Endothelial cell (in vitro differentiated cells): ENCODE measurements at places on chromosomes 3 and 15. TPM values are rescaled to one million over a fixed set of nuclear protein-coding genes. Genes with fewer than 3 reads are reported as not detected.

DNA sequence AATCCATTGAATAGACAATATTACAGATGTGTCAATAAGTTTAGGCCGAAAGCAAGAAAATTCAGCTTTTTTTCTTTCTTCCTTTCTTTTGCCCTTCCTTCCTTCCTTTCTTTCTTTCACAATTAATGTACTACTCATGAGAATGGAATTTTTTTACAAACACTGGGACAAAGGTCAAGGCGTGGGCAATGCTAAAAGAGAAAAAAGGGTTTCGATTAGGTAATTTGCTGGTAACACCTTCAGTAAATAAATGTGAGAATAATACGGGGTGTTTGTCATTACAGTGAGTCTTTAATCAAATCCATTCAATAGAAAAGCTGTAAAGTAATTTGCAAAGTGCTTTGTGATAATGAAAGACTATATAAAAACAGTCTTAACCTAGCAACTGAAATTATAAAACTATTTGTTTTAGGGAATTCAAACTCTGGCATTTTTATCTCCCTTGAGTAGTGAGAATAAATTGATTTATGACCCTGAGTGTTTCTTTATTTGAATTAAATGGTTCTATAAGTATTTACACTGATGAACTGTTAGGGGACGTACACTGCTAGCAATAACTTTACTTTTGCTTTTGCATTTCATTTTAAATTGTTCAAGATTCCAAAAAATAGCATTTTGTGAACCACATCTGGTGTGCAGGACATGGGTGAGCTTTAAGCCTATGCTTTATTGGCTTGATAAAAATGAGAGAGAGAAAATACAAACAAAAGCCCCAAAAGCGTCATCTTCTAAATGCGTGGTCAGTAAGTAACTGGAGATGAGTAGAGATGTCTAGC is 104.2 kb upstream of the THRB start:
- peaks cover 8% of the 10 kb centered on the region for H3K4me1 ChIP-seq
- peaks cover 2% of the 10 kb centered on the region for H3K27me3 ChIP-seq
- H3K4me3 ChIP-seq: no peak overlapping the region
- peak overlapping the region; percentile 33 for H3K27ac ChIP-seq
- no peak for DNase-seq

DNA sequence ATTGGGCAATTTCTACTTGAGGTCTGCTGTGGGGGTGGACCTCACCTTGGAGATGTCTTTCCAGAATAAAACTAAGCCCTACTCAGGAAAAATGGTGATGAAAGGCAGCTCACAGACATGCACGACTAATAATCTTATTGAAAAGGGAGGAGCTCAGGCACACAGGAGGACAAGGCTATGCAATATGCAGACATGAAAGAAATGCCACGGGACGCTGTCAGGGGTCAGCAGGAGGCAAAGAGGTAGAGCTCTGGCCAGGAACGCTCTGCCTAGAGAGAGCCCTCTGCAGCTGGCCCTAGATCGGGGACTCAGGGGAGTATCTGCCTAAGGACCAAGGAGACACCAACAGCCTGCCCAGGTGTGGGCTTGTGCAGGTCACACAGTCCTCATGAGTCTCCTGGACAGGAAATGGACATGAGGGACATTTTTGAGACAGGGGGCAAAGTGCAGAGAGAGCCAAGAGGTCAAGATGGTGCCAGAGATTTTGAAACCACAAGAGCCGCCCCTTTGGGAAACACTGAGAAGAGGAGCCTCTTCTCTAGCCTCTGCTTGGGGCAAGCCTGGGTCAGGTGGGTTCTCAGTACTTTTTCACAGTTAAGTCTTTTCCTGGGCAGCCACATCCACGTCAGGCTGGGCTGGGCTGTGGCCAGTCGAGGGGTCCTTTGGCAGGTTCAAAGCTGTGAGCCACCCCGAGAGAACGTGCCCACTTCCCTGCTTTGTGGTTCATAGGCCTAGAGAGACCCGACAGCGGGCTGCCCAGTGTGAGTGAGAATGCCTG is 23.2 kb downstream of the EAF1 start:
- H3K4me3 ChIP-seq: no peak overlapping the region
- peaks cover 6% of the 10 kb centered on the region for H3K27me3 ChIP-seq
- H3K4me1 ChIP-seq: no peaks in the 10 kb centered on the region
- H3K27ac ChIP-seq: no peak overlapping the region
- H3K36me3 ChIP-seq: peaks cover 6% of the 10 kb centered on the region

DNA sequence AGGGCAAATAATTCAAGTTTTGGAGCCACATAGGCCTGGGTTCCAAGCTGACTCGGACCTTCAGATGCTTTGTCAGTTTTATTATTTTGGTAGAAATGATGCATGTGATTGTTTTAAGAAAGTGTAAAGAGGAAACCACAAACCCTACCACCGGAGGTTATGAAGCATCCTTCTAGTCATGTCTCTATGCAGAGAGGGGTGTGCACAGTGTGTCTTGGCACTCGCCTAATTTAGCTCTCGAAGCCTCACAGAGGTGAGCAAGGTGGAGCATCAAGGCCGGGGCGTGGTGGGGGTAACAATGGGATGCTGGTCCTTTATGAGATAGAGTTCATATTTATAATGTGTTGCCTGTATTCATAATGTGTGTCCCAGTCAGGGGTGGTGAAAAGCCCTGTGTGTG is 63.7 kb upstream of the SMAD6 start:
- H3K27me3 ChIP-seq: peaks cover 5% of the 10 kb centered on the region
- H3K27ac ChIP-seq: no peak overlapping the region
- H3K4me3 ChIP-seq: no peak overlapping the region
- no peak for DNase-seq

DNA sequence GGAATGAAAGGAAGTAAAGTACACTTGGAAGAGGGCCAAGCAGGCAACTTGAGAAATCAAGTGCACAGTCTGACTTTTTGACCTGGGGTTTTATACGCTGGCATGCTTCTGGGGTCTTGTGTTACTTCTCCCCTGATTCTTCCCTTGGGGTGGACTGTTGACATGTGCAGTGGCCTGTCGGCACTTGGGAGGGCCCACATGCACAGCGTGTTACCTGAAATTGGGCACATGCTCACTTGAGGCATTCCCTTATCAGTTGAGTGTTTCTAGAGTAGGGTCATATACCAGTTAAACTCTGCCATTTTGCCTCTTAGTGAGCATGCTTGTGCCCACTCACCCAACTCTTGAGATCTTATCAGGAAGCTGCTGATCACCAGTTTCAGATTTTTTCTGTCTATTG is 329.1 kb upstream of the SOX2 start:
- H3K4me3 ChIP-seq: no peak overlapping the region
- DNase-seq: no peak
- no peaks in the 10 kb centered on the region for H3K27me3 ChIP-seq
- no peak overlapping the region for H3K27ac ChIP-seq
- H3K4me1 ChIP-seq: peaks cover 2% of the 10 kb centered on the region

Gene KCNAB1
- not detected for total RNA-seq

DNA sequence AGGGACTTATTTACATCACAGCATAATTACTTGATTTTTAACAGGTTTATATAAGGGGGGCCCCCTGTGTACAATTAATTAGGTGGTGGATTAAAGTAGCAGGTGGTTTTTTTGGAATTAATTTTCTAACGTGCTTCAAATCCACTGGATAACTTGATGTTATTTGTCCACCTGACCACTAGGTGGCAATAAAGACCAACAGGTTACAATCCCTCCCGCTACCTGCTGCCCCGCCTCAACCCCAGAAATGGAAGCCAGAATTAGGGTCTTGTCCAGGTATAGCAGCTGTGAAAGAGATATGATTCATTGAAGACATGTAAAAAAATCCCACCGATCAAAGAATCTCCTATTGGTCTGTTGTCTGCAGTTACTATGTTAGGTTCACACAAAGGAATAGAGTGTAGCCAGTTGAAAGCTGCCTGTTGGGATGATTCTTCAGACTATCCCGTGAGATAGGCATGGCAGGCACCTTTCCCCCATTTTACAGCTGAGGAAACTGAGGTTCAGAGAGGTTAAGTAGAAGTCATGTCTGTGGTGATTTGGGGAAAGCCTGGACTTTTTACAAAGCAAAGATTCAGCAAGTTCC is 44.0 kb downstream of the MFSD1 start:
- H3K4me1 ChIP-seq: peaks cover 9% of the 10 kb centered on the region
- no peak overlapping the region for H3K27ac ChIP-seq
- no peaks in the 10 kb centered on the region for H3K36me3 ChIP-seq

GRCh38 chr15:83474578-83474977 is 27.4 kb downstream of the SH3GL3 start:
- H3K27me3 ChIP-seq: no peaks in the 10 kb centered on the region
- no peaks in the 10 kb centered on the region for H3K36me3 ChIP-seq
- no peak for DNase-seq
- peak overlapping the region; percentile 38 for H3K27ac ChIP-seq
- H3K4me1 ChIP-seq: peaks cover 3% of the 10 kb centered on the region

- H3K4me3 ChIP-seq: no peak overlapping the region
- no peak overlapping the region for H3K27ac ChIP-seq
- peaks cover 2% of the 10 kb centered on the region for H3K27me3 ChIP-seq
- DNase-seq: no peak
- H3K36me3 ChIP-seq: peaks cover 12% of the 10 kb centered on the region
Measured at GRCh38 chr3:13927295-13927694, 47.4 kb upstream of the WNT7A start.

GRCh38 chr3:150503402-150504099 is 42.7 kb downstream of the SERP1 start:
- H3K4me1 ChIP-seq: no peaks in the 10 kb centered on the region
- H3K27me3 ChIP-seq: peaks cover 6% of the 10 kb centered on the region
- no peak for DNase-seq
- H3K36me3 ChIP-seq: peaks cover 8% of the 10 kb centered on the region

GRCh38 chr15:62770111-62770660 is 272.4 kb upstream of the TPM1 start:
- no peaks in the 10 kb centered on the region for H3K4me1 ChIP-seq
- H3K27ac ChIP-seq: no peak overlapping the region
- no peaks in the 10 kb centered on the region for H3K27me3 ChIP-seq
- H3K4me3 ChIP-seq: no peak overlapping the region

DNA sequence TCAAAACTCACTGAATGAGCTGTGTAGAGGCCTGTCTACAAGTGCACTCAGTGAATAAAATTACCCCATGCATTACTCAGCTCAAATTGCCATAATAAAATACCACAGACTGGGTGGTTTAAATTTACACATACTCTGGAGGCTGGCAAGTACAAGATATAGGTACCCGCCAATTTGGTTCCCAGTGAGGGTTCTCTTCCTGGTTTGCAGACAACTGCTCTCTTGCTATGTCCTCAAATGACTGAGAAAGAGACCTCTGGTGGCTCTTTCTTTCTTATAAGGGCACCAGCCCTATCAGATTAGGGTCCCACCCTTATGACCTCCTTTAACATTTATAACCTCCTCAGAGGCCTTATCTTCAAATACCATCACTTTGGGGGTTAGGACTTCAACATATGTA is 237.0 kb downstream of the CPNE4 start:
- H3K4me3 ChIP-seq: no peak overlapping the region
- peaks cover 7% of the 10 kb centered on the region for H3K4me1 ChIP-seq
- H3K36me3 ChIP-seq: no peaks in the 10 kb centered on the region
- DNase-seq: no peak
- no peak overlapping the region for H3K27ac ChIP-seq

GRCh38 chr3:125280668-125281361 is 68.3 kb upstream of the SLC12A8 start:
- peaks cover 5% of the 10 kb centered on the region for H3K36me3 ChIP-seq
- no peak for DNase-seq
- H3K27ac ChIP-seq: peak overlapping the region; percentile 39
- peaks cover 8% of the 10 kb centered on the region for H3K4me1 ChIP-seq
- no peak overlapping the region for H3K4me3 ChIP-seq
- no peaks in the 10 kb centered on the region for H3K27me3 ChIP-seq

Gene AQP9
- not detected for total RNA-seq

Gene GHSR
- not detected for total RNA-seq

DNA sequence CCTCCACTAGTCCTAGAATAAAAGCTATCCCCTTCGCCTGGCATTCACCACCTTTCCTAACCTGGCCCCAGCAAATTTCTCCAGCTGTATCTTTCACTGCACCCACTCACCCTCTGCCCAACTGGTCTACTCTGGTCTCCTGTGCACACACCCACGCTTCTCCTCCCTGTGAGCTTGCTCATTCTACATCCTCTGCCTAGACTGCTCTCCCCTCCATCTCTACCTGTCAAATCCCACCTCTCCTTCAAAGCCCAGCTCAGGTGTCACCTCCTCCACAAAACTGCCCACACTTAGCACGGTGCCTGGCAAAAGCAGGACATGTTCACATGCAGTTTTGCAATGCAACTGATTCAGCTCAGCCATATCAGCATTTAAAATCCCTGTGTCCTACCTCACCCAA is 45.8 kb upstream of the NTRK3 start:
- H3K4me1 ChIP-seq: no peaks in the 10 kb centered on the region
- no peaks in the 10 kb centered on the region for H3K27me3 ChIP-seq
- no peaks in the 10 kb centered on the region for H3K36me3 ChIP-seq
- H3K4me3 ChIP-seq: no peak overlapping the region
- DNase-seq: no peak
- no peak overlapping the region for H3K27ac ChIP-seq

- no peak overlapping the region for H3K4me3 ChIP-seq
- no peak overlapping the region for H3K27ac ChIP-seq
- no peaks in the 10 kb centered on the region for H3K4me1 ChIP-seq
- no peak for DNase-seq
- no peaks in the 10 kb centered on the region for H3K36me3 ChIP-seq
Measured at GRCh38 chr3:104892044-104892443, 474.7 kb upstream of the ALCAM start.

Gene MTFMT
- total RNA-seq: 10.6 TPM

DNA sequence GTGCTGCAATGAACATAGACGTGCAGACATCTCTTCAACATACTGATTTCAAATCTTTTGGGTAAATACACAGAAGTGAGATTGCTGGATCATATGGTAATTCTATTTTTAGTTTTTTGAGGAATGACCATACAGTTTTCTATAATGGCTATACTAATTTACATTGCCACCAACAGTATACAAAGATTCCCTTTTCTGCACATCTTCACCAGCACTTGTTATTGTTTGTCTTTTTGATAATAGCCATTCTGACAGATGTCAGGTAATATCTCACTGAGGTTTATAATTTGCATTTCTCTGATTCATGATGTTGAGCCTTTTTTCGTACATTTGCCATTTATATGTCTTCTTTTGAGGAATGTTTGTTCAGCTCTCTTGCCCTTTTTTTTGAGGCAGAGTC is 30.5 kb downstream of the TOPAZ1 start:
- DNase-seq: no peak
- H3K4me1 ChIP-seq: no peaks in the 10 kb centered on the region
- no peaks in the 10 kb centered on the region for H3K36me3 ChIP-seq

- H3K36me3 ChIP-seq: no peaks in the 10 kb centered on the region
- no peaks in the 10 kb centered on the region for H3K4me1 ChIP-seq
- H3K27ac ChIP-seq: no peak overlapping the region
- DNase-seq: peak; percentile 34
- no peaks in the 10 kb centered on the region for H3K27me3 ChIP-seq
Measured at GRCh38 chr3:160707187-160707794, 30.3 kb downstream of the ARL14 start.

- no peaks in the 10 kb centered on the region for H3K27me3 ChIP-seq
- no peak for DNase-seq
- H3K4me3 ChIP-seq: no peak overlapping the region
Measured at GRCh38 chr15:67786646-67787045, 38.7 kb upstream of the SKOR1 start.

Gene AADAC
- not detected for total RNA-seq

- H3K4me3 ChIP-seq: no peak overlapping the region
- DNase-seq: peak; percentile 57
- H3K27me3 ChIP-seq: no peaks in the 10 kb centered on the region
Measured at GRCh38 chr3:192130534-192131132, 596.7 kb downstream of the FGF12 start.
